ENCODE measurements at places on chromosomes 2 and 18. TPM values are rescaled to one million over a fixed set of nuclear protein-coding genes. Genes with fewer than 3 reads are reported as not detected.

Gene FER1L5
- total RNA-seq, result not detected

Gene FBXO48
- total RNA-seq, result 0.67 TPM

Gene ALLC
- total RNA-seq, result not detected

GRCh38 chr18:23384778-23385736 lies 68.0 kb upstream of the RIOK3 start:
- H3K36me3 ChIP-seq, result no peaks in the 10 kb centered on the region
- H3K4me3 ChIP-seq, result no peak overlapping the region
- no peaks in the 10 kb centered on the region for H3K27me3 ChIP-seq
- DNase-seq, result no peak

Gene DYNAP
- total RNA-seq, result not detected

DNA sequence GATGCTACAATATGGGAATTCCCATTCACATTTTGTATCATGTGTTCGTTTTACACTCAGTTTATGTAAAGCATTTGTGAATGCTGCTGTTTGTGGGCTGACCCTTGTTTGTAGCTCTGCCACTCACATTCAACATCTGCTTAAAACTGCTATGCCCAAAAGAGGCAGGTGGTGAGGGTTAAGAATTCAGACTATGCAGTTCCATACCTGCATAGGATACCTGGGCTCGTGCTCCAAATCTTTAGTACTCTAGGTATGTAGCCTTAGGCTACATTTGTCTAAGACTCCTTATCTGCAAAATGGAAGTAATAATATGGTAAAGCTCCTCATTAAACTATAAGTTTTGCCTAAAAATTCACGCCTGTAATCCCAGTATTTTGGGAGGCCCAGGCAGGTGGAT lies 199.5 kb downstream of the GPD2 start:
- H3K27ac ChIP-seq, result no peak overlapping the region
- no peaks in the 10 kb centered on the region for H3K36me3 ChIP-seq
- H3K27me3 ChIP-seq, result no peaks in the 10 kb centered on the region
- no peaks in the 10 kb centered on the region for H3K4me1 ChIP-seq
- no peak overlapping the region for H3K4me3 ChIP-seq
- DNase-seq, result no peak

DNA sequence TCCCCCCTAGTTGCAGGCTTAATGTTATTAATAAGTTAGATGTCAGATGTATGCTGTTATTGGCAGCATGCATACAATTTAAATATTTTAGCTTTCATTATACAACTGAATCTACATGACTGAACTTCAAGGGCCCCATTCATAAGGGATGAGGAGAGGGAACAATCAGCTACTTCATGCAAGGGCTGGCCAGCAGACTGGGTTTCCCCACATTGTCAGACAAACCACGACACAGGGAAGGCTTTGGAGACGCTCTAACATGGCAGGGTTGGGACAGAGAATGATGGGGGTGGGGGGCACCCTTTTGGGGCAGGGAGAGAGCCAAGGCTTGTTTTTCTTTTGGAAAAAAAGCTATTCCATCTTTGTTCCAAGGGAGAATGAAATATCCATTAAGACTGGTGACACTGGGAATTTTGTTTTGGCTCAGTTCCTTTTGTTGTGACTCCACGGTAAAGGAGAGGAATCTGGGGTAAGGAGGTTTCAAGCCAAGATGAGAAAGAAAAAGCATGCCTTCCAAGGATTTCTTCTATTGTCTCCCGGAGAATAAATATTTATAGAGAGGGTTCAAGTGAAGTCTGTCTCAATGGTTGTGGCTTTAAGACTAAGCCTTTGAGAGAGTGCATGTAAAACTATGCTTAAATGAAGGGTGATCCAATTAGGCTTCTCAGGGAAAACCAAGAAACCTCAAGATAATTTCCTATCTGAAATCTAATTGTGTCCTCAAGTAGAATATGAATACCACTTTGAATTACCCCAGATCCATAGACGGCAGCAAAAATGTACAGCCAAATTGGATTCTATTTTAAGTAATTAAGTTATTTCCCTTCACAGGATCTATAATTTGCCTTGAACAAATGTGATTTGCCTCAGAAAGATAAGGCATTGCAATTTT lies 5.4 kb downstream of the CXCR4 start:
- no peaks in the 10 kb centered on the region for H3K36me3 ChIP-seq
- H3K27me3 ChIP-seq, result no peaks in the 10 kb centered on the region
- DNase-seq, result no peak

Gene ITPRIPL1
- 1.5 TPM for total RNA-seq

DNA sequence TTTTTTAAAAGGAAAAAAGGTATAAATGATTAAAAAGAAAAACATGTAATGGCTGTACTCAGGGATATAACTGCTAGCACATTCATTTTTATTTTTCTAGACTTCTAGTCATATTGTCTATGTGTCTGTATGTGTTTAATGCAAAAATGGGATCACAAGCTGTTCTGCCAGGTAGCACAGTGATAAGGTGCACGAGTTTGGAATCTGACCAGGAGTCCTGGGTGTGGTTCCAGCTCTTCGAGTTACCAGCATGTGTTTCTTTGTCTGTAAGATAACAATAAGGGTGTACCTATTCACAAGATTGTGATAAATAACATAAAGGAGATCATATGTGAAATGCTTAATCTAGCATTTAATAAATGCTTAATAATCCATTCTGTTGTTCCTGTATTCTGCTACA lies 145.3 kb downstream of the PKP4 start:
- H3K27ac ChIP-seq, result no peak overlapping the region
- DNase-seq, result no peak
- no peaks in the 10 kb centered on the region for H3K36me3 ChIP-seq
- H3K4me3 ChIP-seq, result no peak overlapping the region
- H3K27me3 ChIP-seq, result no peaks in the 10 kb centered on the region

DNA sequence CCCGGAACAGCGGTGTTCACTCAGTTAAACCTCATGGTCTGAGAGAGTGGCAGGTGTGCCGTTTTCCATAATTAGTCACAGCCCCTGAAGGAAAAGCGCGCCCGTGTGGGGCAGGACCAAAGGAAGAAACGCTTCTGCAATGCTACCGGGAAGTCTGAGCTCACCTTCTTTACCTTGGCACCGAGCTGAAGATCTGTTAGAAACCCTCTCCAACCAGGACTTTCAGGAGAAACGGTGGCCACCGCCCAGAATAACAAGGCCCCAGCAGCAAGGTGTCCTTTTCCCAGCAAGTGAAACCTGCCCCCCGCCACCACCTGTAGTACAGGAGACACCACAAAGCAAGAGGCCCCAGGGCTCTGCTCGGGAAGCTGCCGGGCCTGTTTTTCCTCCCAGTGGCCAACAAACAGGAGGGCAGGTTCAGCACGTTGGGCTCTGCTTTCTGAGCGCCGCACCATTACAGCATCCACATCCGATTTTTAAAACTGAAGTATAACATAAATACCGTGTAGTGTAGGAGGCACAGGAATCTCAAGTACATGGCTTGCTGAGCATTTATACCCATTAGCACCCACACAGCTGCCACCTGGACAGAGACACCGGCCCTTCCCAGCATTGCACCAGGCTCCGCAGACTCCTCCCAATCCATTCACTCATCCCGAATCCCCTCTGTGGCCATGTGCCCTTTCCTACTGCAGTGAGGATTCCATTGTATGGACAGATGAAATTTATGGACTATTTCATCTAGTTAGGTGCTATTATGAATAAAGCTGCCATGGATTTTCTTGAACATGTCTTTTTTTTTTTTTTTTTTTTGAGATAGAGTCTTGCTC lies 121.8 kb upstream of the RIOK3 start:
- no peaks in the 10 kb centered on the region for H3K4me1 ChIP-seq
- H3K27ac ChIP-seq, result no peak overlapping the region
- H3K4me3 ChIP-seq, result no peak overlapping the region
- DNase-seq, result no peak

Gene ACMSD
- not detected for total RNA-seq

DNA sequence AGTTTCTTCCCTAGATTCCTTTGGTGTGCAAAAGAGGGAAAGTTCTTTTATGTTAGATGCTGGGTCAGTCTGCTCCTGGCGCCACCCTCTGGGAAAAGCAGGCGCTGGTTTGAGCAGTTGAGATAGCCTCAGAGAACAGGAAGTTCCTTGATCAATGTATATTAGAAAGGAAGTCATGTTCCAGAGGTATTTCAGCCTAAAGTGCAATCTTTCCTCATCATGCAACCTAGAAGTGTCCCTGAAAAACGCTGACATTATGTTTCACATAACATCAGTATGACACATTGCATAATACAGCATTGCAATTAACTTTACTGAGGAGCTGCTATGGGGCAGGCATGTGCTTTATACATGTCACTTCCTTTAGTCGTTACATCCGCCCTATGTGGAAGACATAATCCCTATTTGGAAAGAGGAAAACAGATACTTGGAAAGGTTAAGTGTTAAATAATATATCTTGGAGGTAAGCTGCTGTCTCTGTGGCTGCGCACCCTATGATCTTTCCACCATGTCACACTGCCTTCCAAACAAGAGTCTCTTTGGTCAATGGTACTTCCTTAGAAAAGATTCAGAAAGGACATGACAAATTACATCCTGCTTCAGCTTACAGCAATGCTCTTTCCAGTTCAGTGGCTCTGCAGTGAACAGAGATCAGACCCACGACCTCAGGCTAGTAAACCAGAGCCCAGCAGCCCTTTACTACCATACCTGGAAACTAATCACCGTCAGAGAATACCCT lies 369.7 kb downstream of the RAD51AP2 start:
- H3K27ac ChIP-seq, result no peak overlapping the region
- H3K4me3 ChIP-seq, result no peak overlapping the region
- no peaks in the 10 kb centered on the region for H3K36me3 ChIP-seq
- H3K4me1 ChIP-seq, result no peaks in the 10 kb centered on the region
- no peaks in the 10 kb centered on the region for H3K27me3 ChIP-seq

DNA sequence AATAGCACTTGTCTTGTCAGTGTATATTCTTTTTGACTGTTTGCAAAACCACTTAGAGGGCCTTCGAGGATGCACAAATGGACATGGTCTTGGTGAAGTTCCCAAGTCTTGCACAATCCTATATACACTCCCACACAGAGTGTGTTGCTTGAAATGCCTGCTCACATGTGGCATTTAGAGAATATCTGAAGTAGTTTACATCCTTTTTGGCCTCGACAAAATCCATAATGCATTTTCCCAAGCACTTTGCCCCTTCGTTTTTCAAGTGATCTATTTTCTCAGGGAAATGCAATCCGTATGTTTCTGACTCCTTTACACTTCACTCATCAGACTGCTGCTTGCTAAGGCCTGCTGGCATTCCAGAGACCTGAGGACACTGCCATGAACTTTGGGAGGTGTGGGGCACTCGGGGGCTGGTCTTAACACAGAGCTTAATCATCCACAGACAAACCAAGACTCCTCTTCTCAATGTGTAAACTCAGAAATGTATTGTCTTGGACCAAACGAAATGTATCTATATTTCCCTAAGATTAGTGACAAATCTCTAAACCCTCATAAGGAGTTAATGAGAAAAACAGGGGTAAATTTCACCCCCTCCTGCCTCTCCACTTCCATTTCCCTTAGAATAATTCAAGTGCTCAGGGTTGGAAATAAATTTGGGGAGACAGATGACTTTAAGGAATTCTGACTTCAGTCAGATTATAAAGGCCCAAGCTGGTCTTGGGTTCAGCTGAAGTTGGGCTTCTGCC lies 219.3 kb upstream of the APCDD1 start:
- H3K36me3 ChIP-seq, result no peaks in the 10 kb centered on the region
- no peak for DNase-seq
- no peak overlapping the region for H3K4me3 ChIP-seq
- no peaks in the 10 kb centered on the region for H3K4me1 ChIP-seq
- H3K27ac ChIP-seq, result no peak overlapping the region

Data from right atrium auricular region (tissue), 2 donors.